ENCODE measurements at places on chromosomes 1 and 21. TPM values are rescaled to one million over a fixed set of nuclear protein-coding genes. Genes with fewer than 3 reads are reported as not detected.

- DNase-seq = no peak
These were observed 16.2 kb downstream of the CACNA1S start for GRCh38 chr1:201096041-201096461.

- DNase-seq = no peak
These were observed 337.9 kb downstream of the TBX15 start for GRCh38 chr1:118650107-118650807.

HMCN1 gene
- total RNA-seq = 0.14 TPM

KCNH1 gene
- total RNA-seq = not detected

S100A2 gene
- not detected for total RNA-seq

DNA sequence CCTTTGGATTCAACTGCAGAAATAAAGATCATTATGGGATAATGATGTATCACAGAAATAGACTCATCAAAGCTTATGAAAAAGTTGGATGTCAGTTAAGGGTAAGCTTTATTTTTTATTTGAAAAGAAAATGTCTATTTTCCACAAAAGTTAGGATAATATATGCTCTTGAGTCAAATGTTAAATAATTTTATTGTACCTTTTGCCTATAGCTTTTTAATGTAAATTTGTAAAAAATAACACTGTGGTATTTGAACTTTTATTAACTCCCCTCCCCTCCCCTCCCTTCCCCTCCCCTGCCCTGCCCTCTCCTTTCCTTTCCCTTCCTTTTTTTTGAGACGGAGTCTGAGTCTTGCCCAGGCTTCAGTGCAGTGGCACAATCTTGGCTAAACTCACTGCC is 24.9 kb downstream of the MORC3 start:
- no peak for DNase-seq

DNA sequence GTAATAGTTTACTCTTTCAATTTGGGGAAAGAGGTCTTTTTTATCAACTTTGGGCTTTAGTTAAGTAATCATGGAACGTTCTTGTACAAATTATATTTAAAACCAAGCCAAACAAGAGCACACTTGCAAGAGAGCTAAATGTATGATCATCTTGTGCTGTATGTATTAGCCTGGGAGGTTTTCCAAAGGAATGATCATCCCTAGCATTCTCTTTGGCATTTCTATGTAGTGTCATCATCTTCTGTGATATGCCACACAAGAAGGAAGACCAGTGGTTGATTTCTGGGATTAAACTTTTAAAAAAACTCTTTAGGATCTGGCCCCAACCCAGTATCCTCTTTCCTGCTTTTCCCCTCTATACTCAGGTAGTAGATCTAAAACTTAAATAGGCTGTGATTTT is 38.4 kb upstream of the KCNQ4 start:
- no peak for DNase-seq

TIE1 gene
- not detected for total RNA-seq

- DNase-seq = no peak
These were observed 39.5 kb downstream of the IER5 start for GRCh38 chr1:181127898-181128453.

- DNase-seq = no peak
These were observed 16.9 kb downstream of the REG4 start for GRCh38 chr1:119794230-119794875.

RGS5 gene
- 1.6 TPM for total RNA-seq

YIPF1 gene
- 13.6 TPM for total RNA-seq

KANK4 gene
- not detected for total RNA-seq

CD52 gene
- total RNA-seq = 772 TPM

DNA sequence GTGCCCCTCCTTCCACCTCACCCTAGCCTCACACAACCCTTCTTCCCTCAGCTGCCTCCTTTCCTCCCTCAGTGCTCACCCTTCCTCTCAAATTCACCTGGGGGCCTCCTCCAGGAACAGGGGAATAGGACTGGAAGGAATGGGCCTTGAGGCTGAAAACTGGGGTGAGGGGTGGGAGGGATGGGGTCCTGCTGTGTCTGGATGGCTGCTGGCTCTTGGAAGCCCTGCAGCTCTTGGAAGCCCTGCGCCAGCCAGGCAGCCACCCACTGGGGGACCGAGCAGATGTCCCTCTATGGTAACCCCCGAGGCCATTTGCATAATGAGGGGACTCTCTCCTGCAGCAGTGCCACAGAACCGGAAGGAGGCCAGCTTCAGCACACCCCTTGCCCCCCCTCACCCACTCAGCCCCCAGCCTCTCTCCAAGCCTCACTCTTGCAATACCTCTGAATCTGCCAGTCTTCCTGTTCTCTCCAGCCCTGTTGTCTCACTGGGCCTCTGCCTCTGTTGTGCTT is 85.2 kb downstream of the KIRREL1 start:
- no peak for DNase-seq

IL6R gene
- total RNA-seq = 44.4 TPM

DNA sequence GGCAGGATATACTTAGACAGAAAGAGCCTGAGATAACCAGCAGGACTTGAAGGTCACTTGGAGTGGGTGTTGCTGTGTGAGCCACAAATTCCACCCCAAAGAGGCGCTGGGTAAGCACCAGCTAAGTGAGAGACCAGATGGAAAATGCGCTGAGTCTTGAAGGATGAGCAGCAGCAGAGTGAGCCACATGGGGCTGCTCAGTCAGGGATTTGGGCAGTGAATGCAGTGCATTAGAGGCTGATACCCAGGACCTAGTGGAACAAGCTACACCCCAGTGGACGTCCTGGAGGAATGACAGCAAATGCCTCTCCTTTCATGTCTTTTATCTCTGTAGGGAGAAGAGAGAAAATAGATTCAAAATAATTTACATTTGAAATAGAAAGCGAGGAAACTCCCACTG is 11.3 kb downstream of the GRIK1 start:
- no peak for DNase-seq

GRCh38 chr1:229778794-229779193 is 152.7 kb downstream of the URB2 start:
- DNase-seq = no peak

CD34 gene
- total RNA-seq = not detected

GRCh38 chr1:156337888-156338179 is 258 bp downstream of the CCT3 start:
- DNase-seq = no peak

- DNase-seq = no peak
These were observed 123.8 kb upstream of the RAB4A start for GRCh38 chr1:229147072-229147471.

PYHIN1 gene
- total RNA-seq = 15.1 TPM

VAMP4 gene
- 28.0 TPM for total RNA-seq

DNA sequence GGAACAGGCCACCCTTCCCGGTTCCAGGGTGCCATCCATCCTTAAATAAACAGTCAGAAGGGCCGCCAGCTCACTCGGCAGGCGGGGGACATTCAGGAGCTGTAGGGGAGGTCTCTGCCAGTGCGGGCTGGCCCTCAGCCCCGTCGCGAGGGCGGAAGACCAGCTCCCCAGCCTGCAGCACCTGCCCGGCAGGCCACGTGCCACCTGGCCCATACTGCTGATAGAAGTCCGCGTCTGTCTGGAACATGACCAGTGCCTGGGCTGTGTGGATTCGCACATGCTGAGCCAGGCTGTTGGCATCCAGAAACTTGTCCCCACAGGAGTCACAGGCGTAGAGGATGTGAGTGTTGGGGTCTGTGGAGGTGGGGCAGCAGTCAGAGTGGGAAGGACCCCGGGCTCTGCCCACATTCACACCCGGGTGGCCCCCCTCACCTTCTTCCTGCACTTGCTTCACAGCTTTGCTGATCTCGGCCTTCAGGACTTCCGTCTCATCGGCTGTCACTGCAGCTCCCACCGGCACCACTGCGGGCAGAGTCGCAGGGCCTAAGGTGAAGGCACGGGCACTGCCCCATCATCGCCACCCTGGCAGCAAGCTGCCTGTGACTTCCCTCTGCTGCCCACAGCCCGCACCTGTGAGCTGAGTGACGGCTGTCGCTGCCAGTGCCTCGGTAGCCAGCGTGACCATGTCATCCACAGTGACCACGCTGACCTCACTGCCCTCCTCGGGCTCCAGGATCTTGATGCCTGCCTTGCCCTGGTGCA is 33.8 kb downstream of the ZBTB17 start:
- DNase-seq = no peak

Data from naive thymus-derived CD8-positive, alpha-beta T cell (primary cell).